ENCODE measurements at places on chromosomes 11 and 22.
A peak's percentile ranks its signal among the peaks of the same experiment; 100 is the strongest.

DNA sequence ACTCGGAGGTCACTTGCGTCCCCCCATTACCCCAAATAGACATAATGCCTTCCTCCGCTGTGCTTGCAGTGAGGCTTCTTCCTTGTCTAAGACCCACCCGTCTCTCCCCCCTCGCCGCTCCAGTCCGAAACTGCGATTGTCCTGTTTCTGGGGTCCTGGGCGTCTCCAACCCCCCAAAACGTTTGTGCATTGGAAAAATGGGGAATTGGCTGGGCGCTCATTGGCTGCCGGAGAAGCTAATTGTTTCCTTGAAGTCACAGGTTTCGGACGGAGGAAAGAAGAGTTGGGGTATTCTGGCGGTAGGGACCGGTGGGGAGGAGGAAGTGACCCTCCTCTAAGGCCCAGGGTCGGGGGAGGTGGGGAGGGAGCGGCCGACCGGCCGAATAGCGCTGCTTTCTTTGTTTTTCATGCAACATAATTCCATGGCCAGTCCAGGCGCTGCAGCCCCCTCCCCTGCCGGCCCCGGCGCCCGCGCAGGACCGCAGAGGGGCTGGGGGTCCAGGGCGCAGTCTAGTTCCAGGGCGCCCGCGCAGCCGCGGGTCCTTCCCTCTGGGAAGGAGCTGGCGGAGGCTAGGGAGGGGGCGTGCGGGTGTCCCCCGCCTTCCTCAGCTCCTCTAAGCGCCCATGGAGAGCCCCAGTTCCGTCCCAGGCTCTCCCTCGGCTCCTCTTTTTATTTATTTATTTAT lies 12.7 kb upstream of the CPT1A start:
- ATAC-seq, result no peak

- no peak for ATAC-seq
Observed at GRCh38 chr11:30983143-30983542, 386.4 kb downstream of the DCDC1 start.

GRCh38 chr11:7892059-7892699 lies 38.9 kb downstream of the OR10A6 start:
- no peak for ATAC-seq

GRCh38 chr11:4072668-4073285 lies 21.8 kb upstream of the RRM1 start:
- peak; percentile 80 for ATAC-seq

DNA sequence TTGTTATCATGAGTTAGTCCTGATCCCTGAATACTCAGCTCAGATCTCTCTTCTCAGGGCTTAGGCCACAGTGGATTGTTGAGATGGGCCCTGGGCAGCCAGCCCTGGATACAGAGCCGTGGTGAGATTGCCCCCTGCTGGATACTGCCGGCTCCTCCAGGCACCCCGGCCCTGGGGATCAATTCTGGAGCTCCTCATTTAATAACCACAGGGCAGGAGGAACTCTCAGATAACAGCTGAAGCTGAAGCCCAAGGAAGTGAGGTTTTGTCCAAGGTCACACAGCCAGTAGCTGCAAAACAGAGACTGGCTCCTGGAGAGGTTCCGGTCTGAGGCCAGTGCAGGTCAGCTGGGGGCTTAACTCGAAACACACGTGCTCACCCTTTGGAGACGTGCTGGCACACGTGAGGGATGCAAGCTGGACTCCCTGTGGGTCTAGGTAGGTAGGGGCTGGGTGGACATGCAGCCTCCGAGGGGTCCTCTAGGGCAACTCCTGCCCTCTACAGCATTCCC lies 16.0 kb downstream of the USH1C start:
- ATAC-seq, result peak; percentile 55

GRCh38 chr11:34632105-34632791 lies 11.4 kb downstream of the EHF start:
- no peak for ATAC-seq

GRCh38 chr11:971092-971690 lies 45.5 kb downstream of the AP2A2 start:
- ATAC-seq, result no peak

DNA sequence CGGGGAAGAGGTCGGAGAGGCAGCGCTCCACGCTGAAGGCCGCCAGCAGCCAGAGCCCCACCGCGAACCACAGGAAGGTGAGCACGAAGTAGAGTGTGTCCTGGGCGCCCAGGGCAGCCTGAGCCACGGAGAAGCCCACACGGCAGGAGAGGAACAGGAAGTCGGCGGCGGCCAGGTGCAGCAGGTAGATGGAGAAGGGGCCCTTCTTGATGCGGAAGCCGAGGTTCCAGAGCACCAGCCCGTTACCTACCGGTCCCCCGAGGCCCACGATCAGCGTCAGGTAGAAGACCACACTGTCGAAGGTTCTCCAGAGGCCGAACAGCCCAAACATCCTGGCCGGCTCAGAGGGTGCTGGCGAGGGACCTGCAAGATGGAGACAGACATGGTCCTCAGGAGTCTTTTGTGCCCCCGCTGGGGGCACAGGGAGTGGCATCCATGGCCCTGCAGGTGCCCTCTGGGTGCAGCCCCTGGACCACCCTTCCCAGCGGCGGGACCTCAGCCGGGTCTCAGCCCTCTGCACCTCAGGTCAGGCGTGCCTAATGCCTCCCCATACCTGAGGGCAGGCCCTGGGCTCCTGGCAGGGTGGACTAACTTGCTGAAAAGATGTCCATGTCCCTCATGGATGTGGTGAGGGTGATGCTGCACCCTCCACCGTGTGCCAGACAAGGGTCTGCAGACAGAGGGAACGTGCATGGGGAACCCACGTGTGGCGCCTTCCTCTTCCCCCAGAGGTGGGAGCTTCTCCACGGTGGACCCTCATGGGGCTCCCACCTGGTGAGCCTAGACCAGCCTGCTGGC lies at the start of gene MRGPRG:
Gene MRGPRG (minus strand): TSS at position 331 of the 798 bp plus-strand sequence. CDS start 0 bp downstream, at position 331.
- ATAC-seq, result no peak

GRCh38 chr22:41914611-41915034 lies 251 bp downstream of the SHISA8 start:
- ATAC-seq, result no peak

DNA sequence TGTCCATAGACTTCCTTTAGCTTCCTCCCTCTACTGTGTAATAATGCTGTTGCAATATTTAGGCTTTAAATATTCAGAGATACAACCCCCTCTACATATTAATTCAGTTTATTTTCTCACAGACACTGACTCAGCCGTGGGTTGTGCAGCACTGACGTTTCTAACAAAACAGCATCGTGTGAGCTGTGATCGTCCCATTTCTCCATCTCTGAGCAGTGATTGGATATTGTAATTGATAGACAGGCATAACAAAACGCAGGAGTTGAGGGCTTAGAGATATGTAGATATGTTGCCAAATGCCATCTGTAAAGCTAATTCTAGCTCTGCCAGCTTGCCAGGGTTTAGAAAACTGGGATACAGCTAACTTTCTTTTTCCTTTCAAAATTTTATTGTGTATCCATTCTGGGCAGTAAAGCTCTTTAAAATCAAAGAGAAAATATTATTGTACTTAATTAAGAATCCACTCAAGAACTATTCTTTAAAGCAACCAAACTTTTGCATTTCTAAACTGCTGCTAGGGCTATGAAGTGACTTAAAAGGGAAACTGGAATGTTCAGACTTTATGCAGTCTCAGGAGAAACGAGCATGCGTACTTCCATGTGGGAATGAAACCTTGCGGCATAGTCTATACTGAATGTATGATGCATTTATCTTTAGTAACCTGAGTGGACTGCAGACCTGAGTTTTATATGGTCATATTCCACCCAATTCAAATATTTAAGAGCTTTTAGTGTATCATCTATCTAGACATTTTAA lies 22.7 kb downstream of the BTBD10 start:
- peak; percentile 95 for ATAC-seq

GRCh38 chr22:31055635-31056159 lies 25.4 kb upstream of the SMTN start:
- ATAC-seq, result no peak

GRCh38 chr11:35167426-35167954 lies 28.5 kb downstream of the CD44 start:
- ATAC-seq, result no peak

GRCh38 chr22:18133452-18133851 lies 16.5 kb upstream of the USP18 start:
- ATAC-seq, result no peak

DNA sequence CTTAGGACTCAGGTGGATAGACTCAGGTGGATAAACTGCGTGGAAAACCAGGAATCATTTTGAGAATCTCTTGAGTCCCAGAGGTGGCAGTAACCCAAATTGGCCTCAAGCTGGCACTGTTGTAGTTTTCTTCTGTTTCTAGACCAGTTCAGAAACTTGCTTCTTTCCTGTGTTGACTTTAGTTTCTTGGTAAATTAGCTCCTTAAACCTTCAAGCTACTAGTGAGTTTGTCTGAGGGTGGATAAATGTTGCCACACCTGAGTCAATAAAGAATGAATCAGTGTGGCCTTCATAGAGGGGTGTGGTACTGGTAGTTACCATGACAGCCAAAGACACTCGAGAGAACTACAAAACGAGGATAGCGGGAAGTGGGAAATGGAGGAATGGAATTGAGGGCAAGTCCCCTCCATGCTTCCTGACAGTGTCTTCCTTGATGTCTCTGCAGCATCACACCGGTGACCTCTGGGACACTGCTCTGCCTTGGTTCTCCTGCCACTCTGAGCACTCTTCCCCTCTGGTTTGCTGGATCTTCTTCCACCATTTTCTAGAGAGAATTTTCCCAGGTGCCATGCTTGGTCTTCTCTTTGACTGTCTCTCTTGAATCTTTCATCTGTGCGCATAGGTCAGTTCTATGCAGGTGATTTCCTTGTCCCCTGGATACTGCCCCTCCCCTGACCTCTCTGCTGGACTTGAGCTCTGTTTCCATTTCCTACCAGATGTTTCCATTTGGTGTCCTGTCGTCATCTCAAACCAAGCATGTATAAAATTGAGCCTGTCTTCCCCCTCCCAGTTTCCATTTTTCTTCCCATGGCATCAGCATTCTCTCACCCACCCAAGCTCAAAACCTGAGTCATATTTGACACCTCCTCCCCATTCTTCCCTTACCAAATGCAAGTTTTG lies 7.2 kb downstream of the POLD4 start:
- ATAC-seq, result peak; percentile 72

- ATAC-seq, result no peak
Observed at GRCh38 chr22:38249803-38250642, 22.8 kb downstream of the TMEM184B start.

GRCh38 chr11:72446929-72447769 lies 12.8 kb upstream of the CLPB start:
- ATAC-seq, result peak; percentile 45

GRCh38 chr11:55503449-55503848 lies 50.8 kb upstream of the OR4C15 start:
- no peak for ATAC-seq

GRCh38 chr11:70303070-70303469 lies 32.6 kb downstream of the PPFIA1 start:
- ATAC-seq, result no peak

DNA sequence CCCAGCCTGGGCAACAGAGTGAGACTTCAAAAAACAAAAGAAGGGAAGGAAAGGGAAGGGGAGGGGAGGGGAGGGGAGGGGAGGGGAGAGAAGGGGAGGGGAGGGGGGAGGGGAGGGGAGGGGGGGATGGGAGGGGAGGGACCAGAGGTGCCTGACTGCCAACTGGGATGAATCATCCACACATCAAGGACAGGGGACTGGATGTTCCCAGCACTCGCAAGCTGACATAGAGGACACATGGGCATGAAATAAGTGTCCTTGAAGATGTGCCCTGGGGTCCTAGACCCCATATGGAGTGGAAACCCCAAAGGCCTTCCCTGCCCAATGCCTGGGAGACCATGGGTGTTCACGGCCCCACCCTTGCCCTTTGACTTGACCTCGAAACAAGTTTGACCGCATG lies 19.8 kb downstream of the TST start:
- no peak for ATAC-seq

- peak; percentile 36 for ATAC-seq
Observed at GRCh38 chr11:63490551-63491239, at the start of gene PLAAT5. TSS of gene PLAAT5 (minus strand) at chr11:63491167. CDS start at chr11:63491034, 133 bp downstream.

DNA sequence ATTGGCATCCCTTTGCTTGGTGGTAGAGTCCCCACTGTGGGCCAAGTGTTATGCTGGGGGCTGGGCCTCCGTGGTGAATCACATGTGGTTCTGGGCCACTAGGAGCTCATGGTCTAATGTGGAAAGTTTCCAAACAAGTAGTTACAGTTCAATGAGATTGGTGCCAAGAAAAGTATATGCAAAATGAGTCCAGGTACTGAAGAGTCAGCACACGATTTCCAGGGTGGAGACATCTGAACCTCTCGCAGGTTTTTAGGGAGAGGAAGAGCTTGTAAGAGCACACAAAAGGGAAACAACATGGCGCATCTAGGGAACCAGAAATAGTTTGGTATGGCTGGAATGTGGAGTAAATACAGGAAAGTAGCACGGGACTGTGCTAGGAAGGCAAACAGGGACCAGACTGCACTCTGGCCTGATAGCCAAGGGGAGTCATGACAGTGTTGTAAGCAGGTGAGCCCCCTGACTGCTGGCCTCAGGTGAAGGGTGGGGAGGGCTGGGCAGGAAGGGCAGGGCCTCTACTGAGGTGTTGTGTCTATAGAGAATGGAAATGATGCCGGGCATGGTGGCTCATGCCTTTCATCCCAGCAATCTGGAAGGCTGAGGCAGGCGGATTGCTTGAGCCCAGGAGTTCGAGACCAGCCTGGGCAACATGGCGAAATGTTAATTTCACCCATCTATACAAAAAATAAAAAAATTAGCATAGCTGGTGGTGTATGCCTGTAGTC lies 12.6 kb downstream of the POLR2F start:
- no peak for ATAC-seq

- no peak for ATAC-seq
Observed at GRCh38 chr11:69208190-69209037, 52.7 kb downstream of the SMIM38 start.

DNA sequence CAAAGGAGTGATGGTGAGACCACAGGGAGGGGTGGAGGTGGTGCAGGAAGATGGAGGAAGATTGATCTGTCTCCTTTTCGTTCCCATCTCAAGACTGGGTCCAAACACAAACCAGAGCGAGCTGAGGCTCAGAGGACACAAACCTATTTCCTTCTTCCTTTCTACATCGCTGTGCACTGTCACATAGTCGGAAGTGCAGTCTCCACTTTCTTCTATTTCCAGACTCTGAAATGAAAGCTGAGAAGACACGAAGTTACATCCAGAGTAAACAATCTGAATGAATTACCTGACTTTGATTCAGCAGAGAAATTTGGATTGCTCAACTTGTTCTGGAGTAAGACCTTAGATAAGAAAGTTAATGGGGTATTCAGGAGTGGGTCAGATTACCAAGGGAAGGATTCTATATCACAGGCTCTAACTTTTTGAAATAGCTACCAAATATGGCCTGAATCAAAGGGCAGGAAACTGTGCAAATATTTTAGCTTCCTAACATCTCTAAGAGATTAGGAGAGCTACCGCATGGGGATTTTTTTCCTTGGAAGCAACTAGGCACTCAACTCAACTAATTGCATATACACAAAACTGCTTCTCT lies 14.4 kb downstream of the OVCH2 start:
- no peak for ATAC-seq
